ENCODE measurements at places on chromosomes 16 and 17.

DNA sequence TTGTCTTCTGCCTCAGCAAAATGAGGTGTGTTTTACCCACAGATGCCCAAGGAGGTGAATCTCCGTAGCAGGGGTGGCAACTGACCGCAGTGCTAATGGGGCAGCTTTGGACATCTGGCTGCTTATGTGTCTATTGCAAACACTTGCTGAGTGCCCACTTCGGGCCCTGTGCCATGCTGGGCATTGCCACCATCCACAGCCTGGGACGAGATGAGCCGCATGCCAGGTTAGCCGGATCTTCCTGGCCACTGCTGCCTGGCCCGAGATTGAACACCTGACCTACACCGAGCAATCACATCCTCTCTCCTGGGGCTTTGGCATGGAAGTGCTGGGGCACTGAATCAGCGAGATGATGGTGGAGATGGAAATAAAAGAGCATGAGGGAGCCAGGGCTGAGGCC lies 238.7 kb downstream of the GSG1L start:
- DNase-seq, result no peak

GRCh38 chr17:76578376-76578775 lies 7.3 kb downstream of the ST6GALNAC2 start:
- DNase-seq, result no peak

GRCh38 chr16:11843206-11843605 lies 8.1 kb downstream of the RSL1D1 start:
- DNase-seq, result no peak

DNA sequence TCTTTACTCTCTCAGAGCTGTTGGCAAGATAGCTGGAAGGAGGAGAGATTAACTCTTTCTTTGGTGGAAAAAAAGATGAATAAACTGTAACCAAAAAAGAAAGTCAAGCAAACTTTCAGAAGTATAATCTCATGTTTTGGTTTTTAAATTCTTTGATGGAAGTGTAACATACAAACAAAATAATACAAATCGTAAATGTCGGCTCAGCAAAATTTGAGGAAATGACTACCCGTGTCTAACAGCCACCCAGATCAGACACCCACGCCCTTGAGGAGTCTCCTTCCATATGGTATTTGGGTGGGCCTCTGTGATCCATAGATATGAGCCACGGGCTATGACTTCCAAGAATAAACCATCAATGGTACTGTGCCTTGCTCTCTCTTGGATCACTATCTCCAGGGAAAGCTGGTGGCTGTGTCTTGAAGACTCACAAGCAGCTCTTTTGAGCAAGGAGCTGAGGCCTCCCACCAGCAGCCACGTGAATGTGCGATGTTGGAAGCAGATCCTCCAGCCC lies 9.6 kb upstream of the CD300C start:
- DNase-seq, result no peak

DNA sequence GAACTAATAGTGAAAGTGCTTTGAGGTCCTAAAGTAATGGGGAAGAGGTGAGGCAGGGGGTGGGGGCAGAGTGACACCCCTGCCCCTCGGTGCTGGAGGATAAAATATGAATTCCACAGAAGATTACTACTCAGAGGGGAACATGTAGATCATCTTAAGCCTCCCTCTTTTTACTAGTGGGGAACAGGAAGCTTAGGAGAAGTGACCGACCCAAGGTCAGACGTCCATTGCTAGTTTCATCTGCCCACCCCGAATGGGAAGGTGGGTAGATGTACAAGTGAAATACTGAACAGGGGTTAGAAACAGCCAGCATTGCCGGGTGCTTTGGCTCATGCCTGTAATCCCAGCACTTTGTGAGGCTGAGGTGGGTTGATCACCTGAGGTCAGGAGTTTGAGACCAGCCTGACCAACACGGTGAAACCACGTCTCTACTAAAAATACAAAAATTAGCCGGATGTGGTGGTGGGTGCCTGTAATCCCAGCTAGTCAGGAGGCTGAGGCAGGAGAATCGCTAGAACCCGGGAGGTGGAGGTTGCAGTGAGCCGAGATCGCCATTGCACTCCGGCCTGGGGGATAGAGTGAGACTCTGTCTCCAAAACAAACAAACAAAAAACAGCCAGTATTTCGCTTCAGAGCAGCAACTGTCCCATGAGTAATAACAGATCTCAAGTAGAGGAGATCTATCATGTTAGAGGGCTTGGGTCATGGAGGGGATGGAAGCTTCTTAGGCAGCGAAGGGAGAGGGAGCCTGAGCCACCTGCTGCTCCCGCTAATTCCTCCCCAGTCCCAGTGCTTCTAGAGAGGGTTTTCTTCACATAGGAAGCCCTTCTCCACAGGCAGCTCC lies 1.2 kb upstream of the NR1D1 start:
- no peak for DNase-seq

- no peak for DNase-seq
These were observed 36.7 kb downstream of the SKAP1 start for GRCh38 chr17:48393283-48393682.

- DNase-seq, result peak; percentile 78
These were observed 24.0 kb upstream of the VPS4A start for GRCh38 chr16:69286941-69287713.

GRCh38 chr17:76635039-76635438 lies 8.5 kb downstream of the ST6GALNAC1 start:
- DNase-seq, result no peak

GRCh38 chr16:8178271-8178670 lies 412.0 kb downstream of the TMEM114 start:
- DNase-seq, result no peak

- no peak for DNase-seq
These were observed 24.2 kb downstream of the ZNF652 start for GRCh38 chr17:49337884-49338283.

- no peak for DNase-seq
These were observed 75.5 kb downstream of the MYH10 start for GRCh38 chr17:8555062-8555461.

DNA sequence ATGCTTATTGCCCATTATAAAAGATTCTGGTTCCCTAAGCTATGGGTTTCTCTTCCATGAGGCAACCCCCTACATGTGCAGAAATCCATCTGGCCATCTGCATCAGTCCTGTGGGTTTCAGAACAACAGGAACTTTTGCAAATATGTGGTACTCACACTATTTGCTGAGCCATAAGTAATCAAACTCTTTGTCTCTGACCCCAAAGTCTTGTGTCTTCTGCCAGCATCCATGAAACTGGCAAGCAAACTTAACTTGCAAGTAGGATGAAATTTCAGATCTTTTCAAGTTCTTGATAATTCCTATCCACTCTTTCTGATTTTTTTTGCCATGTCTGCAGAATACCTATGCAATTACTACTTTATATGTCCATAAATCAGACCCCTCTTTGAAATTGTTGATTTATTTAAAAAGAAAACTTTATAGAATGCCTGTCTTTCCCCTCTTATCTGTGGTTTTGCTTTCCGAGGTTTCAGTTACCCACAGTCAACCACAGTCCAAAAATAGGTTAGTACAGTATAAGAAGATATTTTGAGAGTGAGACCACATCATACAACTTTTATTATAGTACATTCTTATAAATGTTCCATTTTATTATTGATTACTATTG lies 158.4 kb upstream of the IRX3 start:
- no peak for DNase-seq

DNA sequence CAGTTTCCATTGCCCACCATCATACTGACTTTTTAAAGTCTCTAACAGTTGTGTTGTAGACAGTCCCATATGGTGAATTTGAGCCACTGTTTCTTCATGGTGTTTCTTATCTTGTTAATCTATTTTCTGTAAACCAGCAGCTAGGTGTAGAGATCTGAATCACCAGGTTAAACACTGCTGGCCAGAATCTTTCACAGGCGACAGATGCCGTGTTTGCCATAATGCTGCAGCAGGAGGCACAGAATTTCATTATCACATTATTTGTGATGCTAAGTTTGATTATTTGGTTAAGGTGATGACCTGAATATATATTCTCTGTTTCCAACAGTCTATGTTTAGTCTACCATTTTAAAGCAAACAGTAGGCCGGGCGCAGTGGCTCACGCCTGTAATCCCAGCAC lies 11.5 kb upstream of the CNGB1 start:
- DNase-seq, result no peak

- peak; percentile 21 for DNase-seq
These were observed 87.2 kb upstream of the TOX3 start for GRCh38 chr16:52634104-52634503.

- DNase-seq, result no peak
These were observed 56.4 kb downstream of the ZNF18 start for GRCh38 chr17:11940904-11941303.

GRCh38 chr16:19829844-19830692 lies 54.6 kb downstream of the GPRC5B start:
- DNase-seq, result no peak

GRCh38 chr17:47670064-47670463 lies 20.3 kb downstream of the KPNB1 start:
- no peak for DNase-seq

Data from left renal cortex interstitium (tissue), 4 donors.